Thoracic aorta (tissue), 2 donors: ENCODE measurements at places on chromosomes 1 and 21. TPM values are rescaled to one million over a fixed set of nuclear protein-coding genes. Genes with fewer than 3 reads are reported as not detected.

DNA sequence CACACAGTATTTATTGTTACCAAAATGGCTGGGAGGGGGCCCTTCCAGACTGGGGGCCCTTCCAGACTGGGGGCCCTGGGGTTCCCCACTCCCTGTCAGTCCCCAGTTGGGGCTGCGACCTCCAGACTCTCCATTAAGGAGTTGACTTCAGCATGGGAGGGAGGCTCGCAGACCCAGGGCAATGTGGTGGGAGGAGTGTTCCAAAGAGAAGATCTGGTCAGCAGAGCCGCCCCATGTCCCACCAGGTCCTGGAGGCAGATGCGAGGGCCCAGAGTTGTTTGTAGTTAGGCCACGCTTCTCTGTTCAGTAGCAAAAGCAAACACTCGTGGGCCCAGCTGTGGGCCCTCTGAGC is 285.5 kb downstream of the LRRC40 start:
- H3K36me3 ChIP-seq, result no peaks in the 10 kb centered on the region
- peaks cover 8% of the 10 kb centered on the region for H3K4me1 ChIP-seq
- no peak overlapping the region for H3K4me3 ChIP-seq

Gene ICOSLG
- 2.3 TPM for total RNA-seq

Gene TFF3
- total RNA-seq, result 3.2 TPM

- no peaks in the 10 kb centered on the region for H3K27me3 ChIP-seq
- H3K36me3 ChIP-seq, result no peaks in the 10 kb centered on the region
- H3K27ac ChIP-seq, result no peak overlapping the region
These were observed 119.1 kb downstream of the ACTL8 start for GRCh38 chr1:17874231-17874630.

Gene GUCA2A
- not detected for total RNA-seq
